ENCODE measurements at places on chromosomes 12 and 14.

DNA sequence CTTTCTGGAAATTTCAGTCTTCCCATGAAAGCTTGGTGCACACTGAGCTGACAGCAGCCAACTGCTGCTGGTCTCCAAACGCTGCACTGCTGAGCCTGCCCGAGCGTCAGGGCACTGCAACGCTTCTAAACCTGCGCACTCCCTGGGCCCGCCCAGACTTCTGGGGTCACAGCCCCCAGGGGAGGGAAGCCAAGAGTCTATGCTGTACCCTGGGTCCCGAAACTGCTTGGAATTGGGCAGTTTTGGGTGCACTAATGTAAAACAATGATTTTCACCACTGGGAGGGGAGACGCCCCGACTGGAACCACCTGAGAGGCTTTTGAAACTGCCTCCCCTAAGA is 32.0 kb downstream of the CCDC92 start:
- no peak for DNase-seq

DNA sequence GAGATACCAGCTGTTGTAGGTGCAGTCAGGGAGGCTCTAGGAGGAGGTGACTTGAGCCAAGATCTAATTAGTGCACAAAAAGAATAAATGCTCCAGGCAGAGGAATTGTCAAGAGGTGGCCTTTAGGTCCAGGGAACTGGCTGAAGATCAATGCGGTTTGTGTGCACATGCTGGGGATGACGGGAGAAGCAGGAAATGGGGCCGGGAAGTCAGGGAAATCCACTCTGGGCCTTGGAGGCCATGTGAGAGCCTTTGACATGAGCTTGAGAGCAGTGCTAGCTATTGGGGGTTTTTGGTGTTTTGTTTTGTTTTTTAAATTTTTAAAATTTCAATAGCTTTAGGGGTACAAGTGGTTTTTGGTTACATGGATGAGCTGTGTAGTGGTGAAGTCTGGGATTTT is 67.4 kb downstream of the MVK start:
- DNase-seq: no peak

DNA sequence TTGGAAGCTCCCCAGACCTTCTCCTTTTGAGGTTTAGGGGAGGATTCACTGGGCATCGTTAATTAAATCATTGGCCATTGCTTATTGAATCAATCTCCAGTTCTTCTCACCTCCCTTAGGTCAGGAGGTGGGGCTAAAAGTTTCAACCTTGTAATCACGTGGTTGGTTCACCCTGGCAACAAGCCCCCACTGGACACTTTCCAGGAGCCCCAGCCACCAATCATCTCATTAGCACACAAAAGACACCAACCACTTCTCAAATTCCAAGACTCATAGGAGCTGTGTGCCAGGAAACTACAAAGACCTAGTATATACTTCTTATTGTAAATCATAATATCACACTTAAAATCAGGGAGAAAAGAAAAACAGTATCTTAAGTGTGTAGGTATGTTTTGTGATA is 94.6 kb upstream of the PLEKHA5 start:
- DNase-seq: no peak

DNA sequence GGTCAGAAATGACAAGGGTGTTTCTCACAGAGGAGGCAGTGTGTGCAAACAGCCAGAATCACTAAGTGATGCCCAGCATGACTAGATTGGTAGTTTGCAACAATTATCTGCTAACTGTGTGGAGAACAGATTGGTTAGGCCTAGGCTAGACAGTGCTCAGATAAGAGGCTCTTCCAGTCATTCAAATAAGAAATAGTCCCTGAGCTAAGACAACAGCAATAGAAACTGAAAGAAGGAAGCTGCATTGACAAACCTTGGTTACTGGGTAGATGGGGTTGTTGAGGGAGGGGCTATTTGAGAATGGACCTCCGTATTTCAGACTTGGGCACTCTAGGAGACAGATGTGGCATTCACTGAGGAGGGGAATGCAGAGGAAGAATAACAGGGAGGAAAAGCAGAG is 255.0 kb upstream of the NPAS3 start:
- DNase-seq: no peak

GRCh38 chr12:48185181-48185919 is 1.9 kb downstream of the CCDC184 start:
- no peak for DNase-seq

DNA sequence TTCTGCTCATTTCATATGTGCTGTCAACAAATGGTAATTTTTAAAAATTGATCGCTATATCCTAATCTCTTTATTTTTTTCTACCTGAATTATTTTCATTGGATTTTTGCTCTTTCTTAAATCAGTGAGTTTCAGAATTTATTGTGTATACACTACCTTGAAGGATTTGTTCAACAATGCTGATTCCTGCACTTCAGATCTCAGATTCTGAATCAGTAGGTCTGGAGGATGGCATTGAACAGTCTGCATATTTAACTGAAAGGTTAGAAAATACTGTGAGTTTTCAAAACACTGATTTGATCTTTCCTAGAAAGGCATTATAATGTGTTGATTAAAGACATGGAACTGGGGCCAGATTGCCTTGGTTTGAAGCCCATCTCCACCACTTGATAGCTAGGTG is 1.6 kb downstream of the G2E3 start:
- DNase-seq: no peak

- DNase-seq: peak; percentile 96
Measured at GRCh38 chr12:45268672-45269411, 52.9 kb downstream of the ANO6 start.

DNA sequence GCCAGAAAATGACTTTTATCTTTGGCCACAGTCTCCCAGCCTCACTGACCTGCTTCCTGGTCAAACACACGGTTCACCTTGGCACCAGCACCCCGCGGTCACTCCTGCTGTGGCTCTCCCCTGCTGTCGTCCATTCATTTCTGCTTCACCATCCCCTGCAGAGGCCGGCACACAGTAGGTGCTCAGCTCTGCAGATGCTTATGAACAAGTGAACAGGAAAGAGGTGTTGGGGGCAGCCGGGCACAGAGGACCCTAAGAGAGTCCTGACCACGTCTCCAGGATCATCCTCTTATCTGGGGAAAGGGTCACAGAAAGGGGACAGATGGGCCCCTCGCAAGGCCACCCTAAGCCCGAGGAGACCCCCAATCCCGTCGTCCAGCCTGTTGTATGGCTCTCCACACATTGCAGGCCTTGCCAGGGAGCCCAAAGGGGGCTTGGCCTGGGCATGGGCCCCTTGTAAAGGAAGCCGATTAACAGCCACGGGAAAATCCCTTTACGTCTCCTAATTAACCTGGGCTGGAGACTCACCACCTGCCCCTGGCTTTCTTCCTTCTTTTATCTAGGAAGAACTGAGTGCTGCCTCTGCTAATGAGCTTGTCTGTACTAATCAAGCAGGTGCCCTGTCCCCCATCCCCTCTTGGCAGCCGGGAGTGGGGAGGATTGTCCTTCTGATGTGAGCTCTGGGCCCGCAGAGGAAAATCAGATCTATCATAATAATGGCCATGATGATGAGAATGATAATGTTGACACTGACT is 119.2 kb downstream of the AACS start:
- no peak for DNase-seq

DNA sequence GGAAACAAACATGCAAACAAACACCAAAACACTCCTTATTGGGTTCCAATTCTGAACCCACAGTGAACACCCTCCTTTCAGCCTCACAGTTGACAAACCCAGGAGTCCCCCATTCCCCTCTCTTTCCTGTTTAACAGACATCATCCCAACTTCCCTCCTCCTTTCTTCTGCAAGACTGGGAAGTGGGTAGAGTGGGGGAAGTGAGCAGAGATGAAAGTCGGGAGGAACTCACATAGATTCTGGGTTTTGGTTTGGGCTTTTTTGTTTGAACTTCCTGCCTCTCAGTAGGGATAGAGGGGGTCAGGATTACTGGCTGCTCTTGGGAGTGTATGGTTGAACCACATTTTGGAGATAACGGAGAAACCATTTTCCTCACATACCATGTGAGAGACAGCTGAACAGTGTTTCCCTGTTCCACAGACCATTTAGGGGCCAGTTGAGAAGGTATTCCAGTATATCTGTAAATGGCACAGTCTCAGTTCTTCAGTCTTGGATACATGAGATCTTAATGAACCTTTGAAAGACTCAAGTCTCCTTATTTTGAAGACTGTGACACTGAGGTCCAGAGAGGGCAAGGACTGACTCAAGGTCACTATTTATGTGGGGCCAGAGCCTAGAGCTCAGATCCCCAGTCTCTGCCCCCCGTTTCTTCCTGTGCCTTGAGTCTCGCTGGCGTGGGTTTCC is 3.9 kb upstream of the GPR84 start:
- no peak for DNase-seq

GRCh38 chr14:75331471-75331870 is 52.8 kb downstream of the FOS start:
- DNase-seq: no peak

GRCh38 chr12:130796985-130797686 is 41.9 kb downstream of the STX2 start:
- no peak for DNase-seq

GRCh38 chr12:88914967-88915366 is 334.7 kb upstream of the KITLG start:
- DNase-seq: no peak

GRCh38 chr12:45076417-45077026 is 25.6 kb upstream of the DBX2 start:
- no peak for DNase-seq

GRCh38 chr12:13117029-13117428 is 13.6 kb upstream of the GSG1 start:
- no peak for DNase-seq

GRCh38 chr12:111580119-111580425 is 19.0 kb downstream of the ATXN2 start:
- no peak for DNase-seq

- DNase-seq: no peak
Measured at GRCh38 chr14:22448035-22448904, 140.8 kb downstream of the DAD1 start.

GRCh38 chr12:124603831-124604251 is 36.4 kb upstream of the NCOR2 start:
- no peak for DNase-seq

- DNase-seq: peak; percentile 64
Measured at GRCh38 chr12:28872654-28873268, 276.3 kb upstream of the FAR2 start.

DNA sequence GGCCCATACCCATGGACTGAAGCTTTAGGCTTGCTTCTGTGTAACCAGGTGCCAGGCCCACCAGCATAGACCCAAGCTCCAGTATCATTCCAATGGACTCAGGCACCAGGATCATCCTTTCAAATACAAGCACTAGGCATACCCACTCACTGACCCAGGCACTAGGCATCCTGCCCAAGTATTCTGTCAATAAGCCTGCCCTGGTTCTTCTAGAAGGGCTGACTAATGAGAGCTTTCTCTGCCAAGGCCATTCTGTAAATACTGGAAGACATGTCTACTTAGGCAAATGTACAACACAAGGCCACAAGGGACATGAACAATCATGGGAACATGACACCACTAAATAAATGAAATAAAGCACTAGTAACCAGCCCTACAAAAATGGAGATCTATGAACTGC is 352.2 kb downstream of the FSCB start:
- no peak for DNase-seq

- no peak for DNase-seq
Measured at GRCh38 chr12:530821-531220, 71.1 kb downstream of the B4GALNT3 start.

- no peak for DNase-seq
Measured at GRCh38 chr12:74379114-74379513, 158.5 kb upstream of the ATXN7L3B start.

Data from EH (cell line).